ENCODE measurements at places on chromosomes 11 and 22.

DNA sequence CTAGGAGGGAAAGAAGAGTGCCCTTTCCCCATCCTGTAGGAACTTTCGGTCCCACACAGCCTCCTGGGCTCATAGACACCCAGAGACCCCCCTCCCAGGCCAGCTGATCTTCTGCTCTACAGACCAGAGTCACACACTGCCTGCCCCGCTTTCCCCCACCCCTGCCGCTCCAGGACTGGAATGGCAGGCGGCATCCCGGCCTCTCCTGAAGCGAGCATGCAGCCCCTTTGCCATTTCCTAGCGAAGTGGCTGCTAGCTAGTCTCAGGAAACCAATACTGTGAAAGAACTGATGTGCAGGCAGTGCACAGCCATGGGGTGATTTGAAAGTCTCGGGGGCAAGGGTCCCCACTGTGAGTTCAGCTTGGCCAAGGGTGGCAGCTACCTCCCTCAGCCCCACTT is 8.3 kb downstream of the PICK1 start:
- DNase-seq: no peak

DNA sequence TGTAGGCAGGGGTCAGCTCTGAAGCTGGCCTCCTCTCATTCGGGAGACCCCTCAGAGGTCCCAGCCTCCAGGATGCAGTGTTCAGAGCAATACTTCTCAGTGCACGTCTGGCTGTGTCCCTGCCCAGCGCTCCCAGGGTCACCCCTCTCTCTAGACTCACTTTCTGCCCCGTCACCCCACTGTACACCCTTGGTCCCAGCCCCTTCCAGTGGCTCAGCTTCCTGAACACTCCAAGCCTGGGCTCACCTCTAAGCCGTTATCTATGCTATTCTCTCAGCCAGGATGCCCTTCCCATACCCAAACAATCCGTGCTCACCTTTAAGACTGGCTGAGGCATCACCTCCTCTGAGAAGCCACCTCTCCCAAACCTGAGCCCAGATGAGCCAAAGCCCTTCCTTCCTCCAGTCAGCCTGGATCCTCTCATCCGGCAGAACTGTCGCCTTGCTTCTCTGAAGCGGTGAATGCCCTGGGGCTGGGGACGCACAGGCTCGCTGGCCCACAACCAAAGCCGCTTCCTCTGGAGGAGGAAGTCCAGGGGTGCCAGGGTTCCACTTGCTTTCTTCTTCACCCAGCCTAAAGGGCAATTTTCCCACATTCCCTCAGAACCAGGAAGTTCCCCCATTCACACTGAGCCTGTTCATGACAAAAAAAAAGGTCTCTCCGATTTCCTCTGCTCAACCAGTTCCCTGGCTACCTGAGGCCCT is 13.7 kb upstream of the CDKN1C start:
- no peak for DNase-seq

DNA sequence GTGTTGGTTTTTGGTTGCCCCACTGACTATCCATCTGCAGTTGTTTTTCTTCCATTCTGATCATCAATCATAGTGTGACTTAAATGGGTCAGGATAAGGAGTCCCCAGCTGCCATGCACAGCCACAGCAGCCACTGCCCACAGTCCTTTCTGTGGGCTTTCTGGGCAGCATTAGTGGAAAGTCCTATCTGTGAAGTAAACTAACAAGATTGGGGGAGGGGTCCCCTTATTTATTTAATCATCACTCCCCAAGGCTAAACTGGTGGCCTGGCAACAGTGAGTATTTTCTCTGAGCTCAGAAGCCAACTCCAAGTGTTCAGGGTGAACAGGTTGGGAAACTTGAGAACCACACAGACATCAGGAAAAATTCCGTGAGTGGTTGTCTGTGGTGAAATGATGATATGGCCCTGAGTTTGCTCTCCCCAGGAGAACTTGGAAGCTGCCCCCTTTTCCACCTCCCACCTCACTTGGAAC is 145.0 kb downstream of the CCDC34 start:
- no peak for DNase-seq

DNA sequence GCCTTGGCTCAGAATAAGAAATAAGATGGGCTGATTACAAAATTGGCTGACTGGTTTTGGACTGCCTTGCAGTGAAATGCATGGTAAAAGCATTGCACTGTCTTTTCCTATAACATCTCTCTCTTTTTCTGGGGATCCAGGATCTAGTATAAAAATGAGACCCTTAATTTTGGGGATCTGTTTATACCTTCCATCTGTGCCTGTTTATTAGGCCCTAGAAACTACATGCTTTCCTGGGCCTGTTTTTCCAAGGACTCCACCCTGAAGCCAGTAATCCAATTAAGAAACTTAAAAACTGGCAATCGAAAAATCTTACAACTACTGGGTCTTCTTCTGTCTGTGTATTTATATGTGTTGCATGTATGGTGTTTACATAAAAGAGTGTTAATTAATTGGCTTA is 14.5 kb downstream of the HORMAD2 start:
- DNase-seq: no peak

DNA sequence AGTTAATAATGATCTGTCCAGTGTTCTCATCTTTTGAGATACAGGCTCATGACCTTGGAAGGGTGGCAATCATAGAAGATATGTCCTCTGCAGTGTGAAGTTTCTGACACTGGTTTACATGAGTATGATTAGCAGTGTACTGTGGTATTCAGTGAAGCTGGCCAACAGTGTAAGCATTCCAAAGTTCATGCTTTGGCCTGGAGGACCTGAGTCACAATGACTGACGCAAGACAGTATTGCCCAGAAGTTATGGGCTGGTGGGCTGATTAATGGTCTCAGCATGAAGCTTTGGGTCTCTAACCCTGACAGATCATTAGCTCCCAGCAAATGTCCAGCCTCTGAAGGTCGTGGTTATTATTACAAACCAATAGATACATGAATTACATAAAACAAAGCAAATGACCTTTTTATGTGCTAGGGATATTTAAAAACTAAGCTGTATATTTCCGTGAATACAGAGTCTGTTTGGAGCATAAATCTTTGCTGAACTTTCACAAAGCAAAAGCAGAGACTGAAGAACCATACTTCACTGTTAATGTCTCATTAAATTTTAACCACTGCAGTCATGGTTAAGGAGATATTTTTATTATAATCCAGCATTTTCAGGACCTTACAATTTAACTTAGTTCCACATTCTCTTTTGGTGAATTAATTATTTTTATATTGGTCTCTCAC is 28.3 kb upstream of the USP47 start:
- DNase-seq: no peak

DNA sequence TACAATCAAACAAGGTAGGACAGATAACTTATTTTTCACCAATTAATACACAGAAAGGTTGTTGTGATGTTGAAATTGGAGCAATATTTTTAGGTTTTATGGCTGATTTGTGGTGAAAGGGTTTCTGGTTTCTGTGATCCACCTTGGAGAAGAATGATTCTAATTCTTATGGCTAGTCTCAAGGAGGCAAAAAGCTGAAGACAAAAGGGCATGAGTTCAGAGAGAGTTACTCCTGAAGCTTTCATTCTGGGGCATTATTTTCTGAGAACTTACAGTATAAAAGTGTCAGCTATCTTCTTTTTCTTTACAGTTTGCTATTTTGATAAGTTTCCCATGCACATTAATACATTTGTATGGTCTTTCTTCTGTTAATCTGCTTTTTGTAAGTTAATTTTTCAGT is 372.4 kb upstream of the CCDC179 start:
- no peak for DNase-seq

DNA sequence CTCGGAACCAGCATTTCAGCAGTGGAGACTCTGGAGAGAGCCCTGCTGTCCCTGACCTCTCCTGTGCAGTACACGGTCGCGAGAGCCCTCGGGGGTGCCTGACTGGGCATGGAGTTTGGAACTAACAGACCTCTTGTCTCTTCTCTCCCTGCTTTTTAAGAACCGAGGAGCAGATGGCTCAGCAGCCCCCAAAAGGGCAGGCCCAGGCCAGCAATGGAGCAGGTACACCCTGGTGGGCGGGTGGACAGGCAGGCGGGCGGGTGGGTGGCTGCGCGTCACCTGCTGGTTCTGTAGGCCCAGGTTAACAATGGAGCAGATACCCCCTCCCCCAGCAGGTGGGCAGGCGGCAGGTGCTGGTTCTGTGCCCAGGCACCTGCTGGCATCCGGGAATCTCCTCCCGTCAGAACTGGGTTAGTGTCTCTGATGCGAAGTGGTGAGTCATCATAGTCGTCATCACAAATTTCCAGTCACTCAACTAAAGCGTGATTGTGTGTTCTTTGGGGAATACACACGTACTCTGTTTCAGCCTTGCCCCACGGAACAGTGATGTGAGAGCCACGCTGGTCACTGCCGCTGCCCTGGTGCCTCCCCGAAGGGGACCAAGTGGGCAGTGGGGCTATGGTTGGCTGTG is 41.1 kb downstream of the GRAMD4 start:
- peak; percentile 21 for DNase-seq

DNA sequence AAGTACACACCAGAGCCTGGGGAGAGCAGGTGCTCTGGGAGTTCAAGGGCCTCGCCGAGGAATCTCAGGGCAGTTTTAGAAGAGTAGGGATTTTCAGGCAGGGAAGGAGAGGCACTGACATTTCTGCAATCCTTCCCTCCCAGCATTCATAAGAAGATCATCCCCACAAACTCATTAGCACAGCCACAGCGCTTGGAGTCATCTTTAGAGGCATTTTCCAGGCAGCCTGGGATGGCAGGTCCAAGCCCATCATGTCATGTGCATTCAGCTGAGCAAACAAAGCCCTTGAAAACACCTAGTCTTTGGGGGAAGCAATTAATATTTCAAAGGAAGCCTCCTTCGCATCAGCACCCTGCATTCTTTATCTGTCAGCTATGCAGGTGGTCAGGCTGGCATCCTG is 43.8 kb downstream of the MAP6 start:
- DNase-seq: no peak

DNA sequence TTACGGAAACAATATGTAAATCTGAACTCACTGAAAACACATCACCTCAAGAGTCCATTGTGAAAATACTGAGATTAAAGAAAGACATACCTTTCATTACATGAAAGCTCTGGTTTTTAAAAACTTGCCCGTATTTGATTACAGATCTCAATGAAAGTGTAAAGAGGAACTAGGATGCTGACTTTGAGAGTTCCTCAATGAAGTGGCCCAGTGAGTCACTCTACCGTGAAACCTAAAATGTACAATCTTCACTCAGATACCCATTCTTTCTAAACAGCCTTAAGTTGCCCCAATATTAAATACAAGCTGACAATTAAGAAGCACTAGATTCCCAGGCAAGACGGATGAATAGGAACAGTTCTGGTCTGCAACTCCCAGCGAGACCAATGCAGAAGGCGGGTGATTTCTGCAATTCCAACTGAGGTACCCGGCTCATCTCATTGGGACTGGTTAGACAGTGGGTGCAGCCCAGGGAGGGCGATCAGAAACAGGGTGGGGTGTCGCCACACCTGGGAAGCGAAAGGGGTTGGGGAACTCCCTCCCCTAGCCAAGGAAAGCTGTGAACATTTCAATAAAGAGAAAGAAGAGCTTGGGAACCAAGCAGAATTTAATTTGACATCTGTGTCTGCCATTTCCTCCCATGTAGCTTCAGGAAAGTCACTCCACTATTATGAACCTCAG is 33.8 kb upstream of the OR9G4 start:
- no peak for DNase-seq

GRCh38 chr11:126049159-126049558 is 13.5 kb downstream of the CDON start:
- no peak for DNase-seq

- no peak for DNase-seq
Measured at GRCh38 chr11:16380941-16381568, 24.7 kb upstream of the SOX6 start.

- DNase-seq: peak; percentile 41
Measured at GRCh38 chr11:111733611-111734088, 32.5 kb downstream of the PPP2R1B start.

DNA sequence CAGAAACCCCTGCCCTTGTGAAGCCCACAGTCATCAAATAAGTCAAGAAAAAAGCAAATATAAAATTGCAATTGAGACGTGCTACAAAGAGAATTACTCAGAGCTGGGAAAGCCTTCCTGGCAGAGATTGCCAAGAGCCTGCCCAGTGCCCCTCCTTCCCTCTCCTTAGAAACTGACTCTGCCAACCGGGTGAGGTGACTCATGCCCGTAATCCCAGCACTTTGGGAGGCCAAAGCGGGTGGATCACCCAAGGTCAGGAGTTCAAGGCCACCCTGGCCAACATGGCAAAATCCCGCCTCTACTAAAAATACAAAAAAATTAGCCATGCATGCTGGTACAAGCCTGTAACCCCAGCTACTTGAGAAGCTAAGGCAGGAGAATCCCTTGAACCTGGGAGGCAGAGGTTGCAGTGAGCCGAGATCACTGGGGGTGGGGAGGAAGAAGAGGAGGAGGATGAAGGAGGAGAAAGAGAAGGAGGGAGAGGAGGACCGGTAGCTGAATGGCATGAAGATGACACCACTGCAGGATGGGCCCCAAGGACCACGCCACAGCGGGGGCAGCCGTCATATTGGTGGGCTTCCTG is 76.1 kb upstream of the RTL6 start:
- DNase-seq: no peak

DNA sequence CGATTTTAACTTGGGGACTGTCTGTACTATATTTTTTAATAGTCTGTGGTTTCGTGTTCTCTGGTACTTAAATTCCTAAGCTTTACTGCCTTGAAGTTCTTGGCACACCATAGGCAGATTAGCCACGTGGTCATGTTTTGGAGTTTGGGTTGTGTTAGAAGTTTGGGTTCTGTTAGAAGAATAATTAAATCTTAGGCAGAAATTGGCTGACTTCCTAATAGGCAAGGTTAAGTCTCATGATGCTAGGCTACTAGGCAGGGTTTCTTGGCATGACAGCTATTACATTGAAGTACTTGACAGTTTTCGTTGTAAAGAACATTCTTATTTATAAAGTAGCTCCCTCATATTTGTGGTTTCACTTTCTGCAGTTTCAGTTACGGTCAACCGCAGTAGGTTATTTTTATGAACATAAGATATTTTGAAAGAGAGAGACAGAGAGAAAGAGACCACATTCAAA is 30.0 kb upstream of the MMP7 start:
- no peak for DNase-seq
